Fibroblast of lung (primary cell): ENCODE measurements at places on chromosomes 2 and 18. TPM values are rescaled to one million over a fixed set of nuclear protein-coding genes. Genes with fewer than 3 reads are reported as not detected.

The TEKT4 gene
- total RNA-seq = not detected in 2 replicates

The TXNDC2 gene
- not detected in 2 replicates for total RNA-seq

The KIAA2012 gene
- under 0.01 TPM in 1 of 2 replicates, not detected in the other for total RNA-seq

The KLHL29 gene
- total RNA-seq = 4.9 and 7.9 TPM in 2 replicates

The SSB gene
- total RNA-seq = 83.6 and 88.9 TPM in 2 replicates
